Putamen (tissue), 1 donor: ENCODE measurements at places on chromosomes 13 and 19.
A peak's percentile ranks its signal among the peaks of the same experiment; 100 is the strongest.

- no peak for DNase-seq
Observed at GRCh38 chr19:4831304-4831978, at the start of gene TICAM1. TSS of gene TICAM1 (minus strand) at chr19:4831712. CDS start at chr19:4818377, 13,335 bp downstream.

DNA sequence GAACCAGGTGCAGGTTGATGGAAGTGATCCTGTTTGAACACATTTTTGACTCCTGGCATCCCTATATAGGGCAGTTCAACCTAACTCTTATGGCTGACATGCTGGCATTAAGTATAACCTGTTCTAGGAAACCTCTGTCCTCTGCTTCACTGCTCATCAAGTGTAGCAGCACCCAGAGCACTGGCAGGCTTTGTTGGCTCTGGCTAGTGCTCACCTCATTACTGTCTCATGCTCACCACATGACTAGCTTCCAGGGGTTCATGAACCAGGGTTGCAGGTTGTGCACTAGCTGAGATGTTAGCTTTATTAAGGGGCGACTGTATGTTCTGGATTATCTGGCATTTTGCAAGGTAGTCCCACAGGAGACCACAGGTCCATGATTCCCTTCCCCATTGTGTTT, 63.6 kb downstream of the B3GLCT start:
- DNase-seq = no peak

DNA sequence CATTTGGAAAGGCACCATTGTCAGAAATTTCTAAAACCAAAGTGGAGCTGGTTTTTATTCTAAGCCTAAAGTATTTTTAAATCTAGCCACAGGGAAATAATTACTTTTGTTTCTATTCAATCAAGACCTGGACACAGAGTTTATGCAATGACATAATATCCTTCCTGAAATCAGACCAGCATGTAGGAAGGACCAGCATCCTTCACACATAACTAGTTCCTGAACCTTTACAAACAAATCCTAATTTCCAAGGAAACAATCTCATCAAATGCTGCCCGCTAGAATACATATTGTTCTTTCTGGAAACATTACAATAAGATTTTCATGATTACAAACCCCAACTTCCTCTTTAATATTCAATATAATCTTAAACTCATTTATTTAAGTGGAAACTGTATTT, 1.5 kb downstream of the STARD13 start:
- DNase-seq = no peak

DNA sequence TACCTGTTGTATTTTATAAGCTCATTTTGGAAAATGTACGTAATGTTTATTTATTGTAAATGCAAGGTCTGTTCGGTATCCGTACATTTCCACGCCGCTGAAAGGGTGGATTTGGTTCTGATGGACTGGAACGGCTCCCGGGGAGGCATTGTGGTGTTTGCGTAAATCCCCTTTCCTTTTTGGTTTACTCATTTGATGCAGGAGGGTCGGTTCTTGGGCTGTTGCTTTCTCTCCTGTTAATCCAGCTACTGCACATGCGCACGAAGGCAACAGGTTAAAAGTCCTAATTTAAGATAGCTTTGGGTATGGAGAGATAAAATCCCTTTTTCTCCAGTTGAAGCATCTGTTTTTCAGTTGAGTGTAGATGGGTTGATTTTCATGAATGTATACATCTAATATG, 224.4 kb downstream of the TM9SF2 start:
- DNase-seq = no peak

DNA sequence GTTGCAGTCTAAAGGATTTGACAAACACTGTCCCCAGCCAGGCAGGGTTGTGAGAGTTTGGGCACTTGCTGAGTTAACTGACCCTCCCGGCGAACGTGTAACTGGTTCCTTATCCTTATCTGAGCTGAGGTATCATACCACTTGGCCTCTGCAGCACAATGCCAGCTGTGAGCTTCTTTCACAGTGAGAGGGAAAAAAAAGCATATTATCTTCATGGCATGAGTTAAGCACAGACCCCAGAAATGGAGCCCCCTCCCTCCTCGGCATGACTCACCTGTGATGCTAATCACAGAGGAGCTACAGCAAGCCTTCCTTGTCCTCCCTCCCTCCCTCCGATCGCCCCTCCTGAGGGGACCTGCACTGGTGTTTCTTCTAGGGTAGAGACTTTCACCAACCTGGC, 60.5 kb downstream of the EFNB2 start:
- no peak for DNase-seq

GRCh38 chr13:23632048-23632582, 61.9 kb downstream of the TNFRSF19 start:
- DNase-seq = no peak

DNA sequence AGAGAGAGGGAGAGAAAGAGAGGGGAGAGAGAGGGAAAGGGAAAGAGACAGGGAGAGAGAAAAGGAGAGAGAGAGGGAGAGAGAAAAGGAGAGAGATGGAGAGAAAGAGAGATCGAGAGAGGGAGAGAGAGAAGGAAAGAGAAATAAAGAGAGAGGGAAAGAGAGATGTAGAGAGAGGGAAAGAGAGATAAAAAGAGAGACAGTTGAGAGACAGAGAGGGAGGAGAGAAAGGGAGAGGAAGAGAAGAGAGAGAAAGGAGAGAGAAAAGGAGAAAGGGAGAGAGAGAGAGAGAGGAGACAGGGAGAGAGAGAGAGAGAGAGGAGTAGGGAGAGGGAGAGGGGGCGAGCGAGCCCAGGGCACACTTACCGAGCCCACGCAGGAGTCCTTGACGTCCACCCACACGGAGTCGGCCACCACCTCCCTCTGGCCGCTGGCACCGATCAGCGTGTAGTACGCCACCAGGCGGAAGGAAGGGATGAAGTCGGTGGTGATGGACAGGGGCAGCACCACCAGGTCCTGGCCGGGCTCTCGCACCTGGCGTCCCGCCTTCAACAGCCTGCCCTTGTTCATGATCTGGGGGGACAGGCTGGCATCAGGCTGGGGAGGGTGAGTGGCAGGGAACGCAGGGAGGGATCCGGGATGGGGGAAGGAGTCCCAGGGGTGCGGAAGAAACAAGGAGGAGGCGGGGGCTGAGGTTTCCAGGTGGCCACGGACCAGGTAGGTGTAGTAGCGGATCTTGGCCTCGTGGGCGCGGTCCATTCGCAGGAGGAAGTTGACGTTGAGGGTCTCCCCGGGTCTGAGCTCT, 10.0 kb downstream of the C3 start:
- no peak for DNase-seq

DNA sequence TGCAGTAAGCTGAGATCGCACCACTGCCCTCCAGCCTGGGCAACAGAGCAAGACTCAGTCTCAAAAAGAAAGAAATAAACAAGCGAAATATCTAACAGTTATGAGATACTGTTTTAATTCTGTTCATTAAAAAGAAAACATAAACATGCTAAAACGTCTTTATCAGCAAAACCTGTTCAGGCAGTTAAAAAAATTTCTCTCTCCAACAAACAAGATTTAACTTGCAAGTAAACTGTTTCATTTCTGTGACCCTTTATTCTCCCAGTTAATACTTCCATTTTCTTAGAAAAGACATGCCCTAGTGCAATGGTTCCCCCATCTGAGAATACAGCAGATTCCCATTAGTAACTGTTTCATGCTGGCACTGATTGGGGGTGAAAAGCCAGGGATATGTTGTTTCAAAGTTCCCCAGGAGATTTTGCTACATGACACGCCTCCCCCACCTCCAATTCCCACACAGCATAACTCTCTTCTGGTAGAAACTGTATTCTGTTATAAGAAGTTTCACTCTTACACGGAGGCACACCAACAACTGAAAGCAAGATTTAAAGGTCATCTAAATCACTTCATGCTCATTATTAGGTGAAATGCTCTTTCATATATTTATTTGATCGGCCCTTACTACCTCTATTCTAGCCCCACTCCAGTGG, 24.4 kb downstream of the ELF1 start:
- DNase-seq = no peak

DNA sequence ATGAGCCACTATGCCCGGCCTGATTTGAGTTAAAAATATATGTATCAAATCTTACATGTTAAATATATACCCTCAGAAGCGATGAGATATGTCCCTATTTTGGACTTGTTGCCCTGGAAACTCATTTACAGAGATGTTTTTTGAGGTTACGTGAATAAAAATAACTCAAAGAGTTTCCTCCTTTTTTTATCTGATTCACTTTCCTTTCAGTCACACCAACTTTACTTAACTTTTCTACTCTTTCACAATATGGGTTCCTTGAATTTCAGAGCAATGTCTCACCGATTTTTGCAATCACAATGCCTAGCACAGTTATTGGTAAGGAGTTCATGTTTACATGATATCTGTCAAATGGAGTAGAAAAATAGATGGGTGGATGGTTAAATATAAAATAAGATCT, 2.3 kb downstream of the OR7C2 start:
- peak; percentile 37 for DNase-seq

DNA sequence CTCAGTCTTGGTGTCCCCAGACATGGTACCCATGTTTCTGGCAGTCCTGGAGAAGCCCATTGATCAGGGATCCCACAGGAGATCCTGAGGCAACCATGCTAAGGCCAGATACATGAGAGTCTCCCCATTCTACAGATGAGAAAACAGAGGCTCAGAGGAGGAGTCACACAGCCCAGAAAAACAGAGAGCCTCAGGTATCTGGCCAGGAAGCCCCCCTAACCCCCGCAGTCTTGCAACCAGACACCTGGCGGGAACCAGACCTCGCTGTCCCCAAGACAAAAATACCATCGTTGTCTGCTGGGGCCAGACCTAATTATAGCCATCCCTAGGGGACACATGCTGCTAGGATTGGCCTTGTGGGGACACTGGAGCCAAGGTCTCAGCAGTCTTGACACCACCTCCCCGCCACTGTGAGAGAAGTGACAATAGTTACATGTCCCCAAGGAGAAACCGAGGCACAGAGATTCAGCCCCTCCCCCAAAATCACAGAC, 1.6 kb upstream of the PDE4C start:
- DNase-seq = no peak

DNA sequence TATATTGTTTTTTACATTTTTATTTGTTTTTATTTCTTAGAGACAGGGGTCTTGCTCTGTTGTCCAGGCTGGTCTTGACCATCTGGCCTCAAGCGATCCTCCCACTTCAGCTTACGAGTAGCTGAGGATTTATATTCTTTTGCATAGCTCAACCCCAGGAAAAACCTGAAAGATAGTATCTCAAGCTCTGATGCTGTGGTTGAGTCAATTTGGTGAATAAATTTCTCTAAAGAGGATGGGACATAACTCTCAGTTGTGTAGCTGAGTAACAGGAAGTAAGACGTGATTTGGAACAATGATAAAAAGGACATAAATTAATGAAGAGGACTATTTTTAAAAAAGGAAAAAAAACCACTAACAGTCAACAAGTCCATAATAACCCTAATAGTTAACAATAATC, 79.8 kb upstream of the TNFSF11 start:
- DNase-seq = no peak

- DNase-seq = no peak
Observed at GRCh38 chr13:86020351-86021002, 221.3 kb upstream of the SLITRK6 start.

DNA sequence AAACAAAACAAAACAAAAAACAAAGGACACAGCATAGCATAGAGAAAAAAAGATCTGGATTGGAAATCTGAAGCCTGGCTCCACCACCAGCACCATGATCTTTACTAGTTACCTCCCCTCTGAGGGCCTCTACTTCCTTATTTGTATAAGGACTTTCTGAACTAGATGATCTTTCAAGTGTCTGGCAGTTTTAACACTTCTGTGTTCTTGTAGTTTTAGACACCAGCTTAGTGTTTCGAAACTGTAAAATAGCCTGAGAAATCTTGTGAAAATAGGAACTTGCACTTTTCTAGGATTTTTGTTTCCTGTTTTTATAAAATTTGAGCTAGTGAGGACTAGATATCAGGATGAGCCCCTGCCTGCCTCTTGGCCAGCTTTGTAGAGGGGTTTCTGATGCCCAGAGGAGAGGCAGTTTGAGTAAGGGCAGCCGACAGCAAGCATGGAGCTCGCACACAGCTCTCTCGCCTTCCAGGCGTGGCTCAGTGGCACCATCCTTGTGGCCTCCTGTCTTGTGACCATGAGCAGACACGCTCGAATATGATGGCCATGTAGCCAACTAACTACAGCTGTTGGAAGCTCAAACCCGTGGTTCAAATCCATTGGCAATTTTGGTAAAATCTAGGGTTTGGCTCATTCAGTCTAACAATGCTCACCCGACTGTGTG, 319.0 kb downstream of the KCNRG start:
- DNase-seq = no peak

DNA sequence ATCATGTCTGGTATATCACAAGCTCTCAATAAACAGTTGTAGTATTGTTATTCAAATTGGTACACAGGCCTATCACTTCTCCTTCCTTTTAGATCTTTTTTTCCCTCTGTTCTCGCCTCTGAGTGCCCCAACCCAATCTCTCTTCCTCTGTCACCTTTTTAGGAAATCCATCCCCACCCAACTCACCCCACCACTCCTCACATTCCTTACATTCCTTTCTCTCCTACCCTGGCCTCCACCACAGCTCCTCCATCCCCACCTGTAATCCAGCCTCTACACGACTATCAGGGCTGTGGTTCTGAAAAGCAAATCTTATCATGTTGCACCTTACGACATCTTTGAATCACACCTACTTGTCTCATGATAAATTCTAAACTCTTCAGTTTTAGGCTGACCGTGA, 545.4 kb upstream of the GPC6 start:
- DNase-seq = no peak

DNA sequence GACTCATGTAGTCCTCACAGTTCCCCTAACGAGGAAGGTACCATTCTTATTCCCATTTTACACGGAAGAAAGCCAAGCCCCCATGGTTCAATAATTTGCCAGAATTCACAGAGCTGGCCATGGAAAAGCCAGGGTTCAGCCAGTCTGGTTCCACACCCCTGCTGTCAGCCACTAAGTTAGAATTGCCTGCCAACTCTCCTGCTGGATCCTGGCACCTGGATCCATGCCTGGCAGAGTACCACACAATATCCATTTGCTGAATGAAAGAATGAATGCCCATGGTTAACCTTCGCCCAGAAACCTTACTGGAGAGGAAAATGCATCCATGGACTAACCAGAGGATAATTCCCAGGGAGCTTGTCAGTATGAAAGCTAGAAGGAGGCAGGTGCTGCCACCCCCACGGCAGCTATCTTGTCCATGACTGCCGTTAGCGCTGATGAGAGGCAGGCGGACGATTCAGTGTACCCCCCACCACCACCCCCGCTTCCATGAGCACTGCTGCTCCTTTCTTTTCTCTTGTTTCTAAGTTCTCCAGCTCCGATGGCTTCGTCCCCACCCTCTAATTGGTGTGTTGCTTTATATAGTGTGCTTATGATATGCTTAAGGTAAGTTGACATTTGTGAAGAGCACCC, 114.5 kb downstream of the SLC7A1 start:
- no peak for DNase-seq

DNA sequence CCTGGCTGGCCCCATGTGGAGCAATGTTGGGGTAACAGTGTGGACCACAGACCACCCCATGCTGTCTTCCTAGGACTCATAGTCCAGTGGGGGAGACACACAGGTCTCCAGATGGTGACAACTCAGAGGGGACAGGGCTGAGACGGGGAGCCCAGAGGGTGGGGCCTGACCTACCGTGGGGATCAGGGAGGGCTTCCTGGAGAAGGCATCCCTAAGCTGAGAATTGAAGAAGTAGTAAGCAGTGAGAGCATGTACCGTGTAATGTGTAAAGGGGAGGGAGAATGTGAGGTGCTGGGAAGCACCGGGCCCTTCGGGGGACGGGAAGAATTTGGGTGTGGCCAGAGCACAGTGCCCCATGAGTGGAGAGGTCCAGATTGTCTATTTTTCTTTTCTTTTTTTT, 31.0 kb downstream of the PPP1R37 start:
- DNase-seq = no peak
